Right renal cortex interstitium (tissue), 3 donors: ENCODE measurements at places on chromosomes 4 and X. TPM values are rescaled to one million over a fixed set of nuclear protein-coding genes. Genes with fewer than 3 reads are reported as not detected.

GAGE2A gene
- not detected for polyA plus RNA-seq

DNA sequence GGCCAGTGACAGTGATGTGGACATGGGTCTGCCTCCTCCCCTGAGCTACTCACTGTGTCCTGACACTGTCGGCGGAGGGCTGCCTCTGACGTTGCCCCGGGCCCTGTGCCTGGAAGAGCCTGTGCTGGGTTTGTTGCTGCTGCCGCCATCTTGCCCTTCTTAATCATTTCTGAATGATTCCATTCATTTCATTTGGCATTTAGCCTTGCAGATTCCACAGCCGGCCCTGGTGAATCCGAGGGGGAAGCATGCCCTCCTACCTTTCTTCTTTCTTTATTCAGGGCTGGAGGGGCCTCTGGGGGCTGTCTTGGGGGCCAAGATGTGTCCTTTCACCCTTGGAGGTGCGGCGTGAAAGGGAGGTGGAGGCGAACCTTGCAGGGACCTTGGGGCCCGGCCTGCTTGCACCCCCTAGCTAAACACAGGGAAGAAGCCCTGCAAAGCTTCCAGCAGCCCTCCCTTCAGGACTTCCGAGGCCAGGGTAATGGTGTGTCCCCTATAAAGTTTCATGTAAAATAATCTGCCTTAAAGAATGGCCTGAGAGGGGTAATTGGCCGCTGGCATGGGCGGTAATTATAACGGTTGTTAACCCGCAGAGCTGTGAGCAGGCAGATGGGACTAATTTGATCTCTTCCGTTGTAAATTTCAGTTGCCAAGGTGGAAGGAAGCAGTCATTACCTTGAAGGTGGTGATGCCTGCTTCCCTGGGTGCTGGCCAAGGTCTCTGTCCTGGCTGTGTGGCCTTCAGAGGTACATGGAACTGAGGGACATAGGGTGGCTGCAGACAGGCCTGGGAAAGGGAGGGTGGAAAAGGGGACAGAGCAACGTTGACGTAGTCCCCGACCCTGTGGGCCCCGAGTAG lies 92.3 kb downstream of the PSAPL1 start:
- no peak for DNase-seq

NFKB1 gene
- polyA plus RNA-seq = 28.1 TPM

PSAPL1 gene
- polyA plus RNA-seq = not detected

DNA sequence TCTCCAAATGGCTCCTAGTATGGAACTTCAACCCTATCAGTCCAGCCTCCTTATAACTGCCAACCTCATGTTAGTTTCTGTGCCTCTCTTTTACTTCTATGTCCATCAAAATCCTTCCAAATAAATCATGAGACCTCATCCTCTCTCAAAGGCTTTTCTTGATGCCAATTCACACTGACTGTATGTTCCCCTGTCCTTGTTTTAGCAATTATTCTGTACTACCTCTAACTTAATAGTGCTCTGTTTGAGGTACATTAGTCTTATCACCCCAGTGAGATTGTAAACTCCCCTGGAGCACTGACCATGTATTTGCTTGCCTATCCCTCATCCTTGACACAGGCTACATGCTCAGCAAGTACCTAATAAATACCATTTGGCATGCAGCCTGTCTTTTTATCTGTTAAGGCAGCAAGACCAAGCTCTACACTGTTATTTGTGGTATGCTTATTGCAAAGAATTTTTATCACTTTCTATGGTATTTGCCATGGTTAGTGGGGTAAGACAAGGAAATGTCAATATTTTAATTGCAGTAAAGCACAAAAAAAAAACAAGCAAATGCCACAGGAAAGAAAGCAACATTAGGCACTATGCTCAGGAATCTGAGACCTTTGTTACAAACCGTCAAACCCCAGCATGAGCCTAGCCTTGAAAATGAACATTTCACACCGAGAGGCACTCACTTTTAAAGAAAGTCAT lies 119.2 kb downstream of the SMARCA1 start:
- DNase-seq = no peak

ETDB gene
- not detected for polyA plus RNA-seq

CFAP47 gene
- polyA plus RNA-seq = 0.52 TPM

SLC10A7 gene
- polyA plus RNA-seq = 19.1 TPM

GRCh38 chr4:16858275-16858752 lies 40.1 kb downstream of the LDB2 start:
- no peak for DNase-seq

GRCh38 chr4:41307638-41308037 lies 50.9 kb downstream of the UCHL1 start:
- no peak for DNase-seq

DNA sequence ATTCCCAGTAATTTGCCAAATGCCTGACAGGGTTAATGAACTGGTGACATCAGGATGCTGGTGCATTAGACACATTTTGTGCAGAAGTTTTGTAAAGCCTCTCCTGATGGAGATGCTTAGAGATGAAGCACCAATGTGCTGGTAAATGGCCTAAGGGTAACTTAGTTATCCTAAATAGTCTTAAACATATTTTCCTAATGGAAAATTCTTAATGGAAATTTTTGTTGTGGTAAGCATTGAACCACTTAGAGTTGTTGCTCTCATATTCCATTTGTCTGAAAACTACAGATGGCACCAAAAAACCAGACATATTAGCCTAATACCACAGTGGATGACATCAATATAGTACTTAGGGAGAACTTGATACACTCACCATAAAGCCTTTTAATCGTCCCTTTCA lies 154.5 kb upstream of the ANK2 start:
- no peak for DNase-seq

DNA sequence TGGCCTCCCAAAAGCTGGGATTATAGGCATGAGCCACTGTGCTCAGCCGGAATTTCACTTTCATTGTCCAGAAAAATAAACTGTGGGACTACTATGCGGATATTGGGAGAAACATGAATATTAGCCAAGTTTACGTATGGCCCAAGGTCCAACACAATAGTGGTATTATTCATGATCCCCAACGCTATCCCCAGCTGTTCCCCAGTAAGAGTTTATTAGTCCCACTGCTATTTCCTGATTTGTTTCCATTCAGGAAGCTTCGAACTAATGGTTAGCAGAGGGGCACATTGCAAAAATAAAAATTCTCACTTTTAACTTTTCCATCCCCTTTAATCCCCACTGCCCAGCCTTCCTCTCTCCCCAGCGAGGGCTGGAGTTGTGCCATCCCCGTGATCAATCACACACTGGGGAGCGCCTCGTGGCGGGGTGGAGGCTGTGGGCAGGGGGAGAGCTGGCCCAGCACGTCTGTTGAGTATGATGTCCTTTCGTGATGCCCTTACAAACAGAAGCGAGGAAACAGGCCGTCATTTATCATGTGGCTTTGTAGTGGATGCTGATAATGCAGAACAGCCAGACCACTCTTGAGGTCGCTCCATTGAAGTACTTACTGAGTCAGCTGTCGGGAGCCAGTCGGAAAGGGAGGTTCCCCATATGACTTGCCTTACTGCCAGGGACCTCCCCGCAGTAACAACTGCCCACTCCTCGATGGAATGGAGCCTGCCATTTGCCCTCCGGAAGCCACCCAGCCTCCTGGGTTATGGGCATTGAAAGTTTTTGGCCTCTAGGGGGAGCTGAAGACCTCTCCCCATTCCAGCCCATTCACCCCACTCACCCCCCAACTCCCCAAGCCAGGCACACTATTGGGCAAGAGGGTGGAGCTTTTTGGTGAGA lies 117.0 kb downstream of the KDR start:
- no peak for DNase-seq

DNA sequence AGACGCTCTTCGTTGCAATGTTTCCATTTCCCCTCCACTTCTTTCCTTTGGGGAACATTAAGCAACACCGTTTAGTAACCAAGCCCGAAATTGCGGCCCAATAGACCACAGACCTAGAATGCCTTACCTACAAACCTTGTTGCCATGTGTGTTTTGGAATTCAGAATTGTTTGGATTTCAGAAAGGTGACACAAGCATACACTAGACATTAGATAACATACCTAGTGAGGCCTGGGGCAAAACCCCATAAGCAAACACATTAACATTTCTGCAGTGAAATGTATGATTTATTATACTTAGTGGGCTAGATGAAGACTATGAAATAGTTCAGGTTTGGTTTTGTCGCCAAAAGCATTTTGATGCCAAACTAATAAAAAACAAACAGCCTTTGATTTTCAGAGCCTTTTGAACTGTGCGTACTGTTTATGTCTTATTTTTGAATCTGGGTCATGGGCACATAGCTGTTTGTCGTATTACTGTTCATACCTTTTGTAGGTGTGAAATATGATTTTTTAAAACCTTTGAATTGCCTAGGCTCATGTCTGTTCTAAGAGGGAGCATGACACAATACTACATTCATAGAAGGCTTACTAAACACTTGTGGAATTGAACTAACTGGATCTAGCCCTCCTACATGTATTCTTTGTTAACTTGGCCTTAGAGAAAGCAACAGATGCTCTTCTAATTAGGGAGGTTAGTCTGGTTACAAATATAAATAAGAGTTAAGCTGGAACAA lies 88.6 kb upstream of the TMEM164 start:
- DNase-seq = no peak

TEX13C gene
- polyA plus RNA-seq = not detected

DNA sequence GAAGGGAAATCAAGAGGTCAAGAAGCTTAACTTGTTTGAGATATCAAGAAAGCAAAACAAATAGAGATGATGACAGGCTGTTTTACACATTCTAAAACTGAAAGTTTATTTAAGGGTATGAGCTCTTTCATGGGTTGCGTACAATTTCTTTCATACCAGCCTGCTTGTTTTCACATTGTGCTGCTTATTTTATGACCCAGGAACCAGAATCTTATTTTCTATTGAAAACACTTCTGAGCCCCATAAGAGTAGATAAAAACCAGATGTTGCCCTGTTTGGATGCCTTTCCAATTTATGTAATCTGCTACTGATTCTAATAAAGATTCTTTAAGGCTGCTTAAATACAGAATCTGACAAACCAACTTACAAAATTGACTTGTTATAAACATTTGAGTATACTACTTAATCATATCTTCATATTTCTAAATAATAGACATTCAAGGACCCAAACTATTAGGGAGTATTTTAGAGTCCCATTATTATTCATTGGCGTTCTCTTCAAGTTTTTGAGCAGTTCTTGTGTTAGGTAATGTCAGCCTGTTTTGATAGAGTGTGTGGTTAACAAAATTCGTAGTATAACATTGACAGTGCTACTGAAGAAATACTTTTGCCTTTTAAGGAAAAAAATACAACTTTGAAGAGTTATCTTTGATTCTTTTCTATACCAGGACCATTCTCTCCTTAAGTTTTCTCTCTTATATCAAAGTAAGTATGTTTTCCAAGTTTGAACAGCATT lies 74.4 kb downstream of the PDLIM5 start:
- DNase-seq = no peak

CTAG1B gene
- polyA plus RNA-seq = not detected

DNA sequence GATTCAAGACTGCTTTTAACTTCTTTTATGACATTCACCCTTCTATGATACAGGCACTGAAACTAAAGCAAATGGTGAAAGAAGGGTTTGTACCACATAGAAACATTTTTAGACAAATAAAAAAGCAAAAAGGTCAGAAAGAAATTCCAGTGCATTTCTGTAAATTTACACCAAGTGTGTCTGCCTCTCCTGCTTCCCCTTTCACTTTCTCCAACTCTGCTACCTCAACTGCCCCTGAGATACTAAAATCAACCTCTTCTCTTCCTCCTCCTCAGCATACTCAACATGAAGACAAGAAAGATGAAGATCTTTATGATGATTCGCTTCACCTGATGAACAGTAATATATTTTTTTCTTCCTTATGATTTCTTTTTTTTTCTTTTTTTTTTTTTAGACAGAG lies 187.9 kb downstream of the LRBA start:
- no peak for DNase-seq

GRCh38 chr4:2333356-2333841 lies 71.5 kb upstream of the MXD4 start:
- no peak for DNase-seq
